ENCODE measurements at places on chromosomes 5 and 9. TPM values are rescaled to one million over a fixed set of nuclear protein-coding genes. Genes with fewer than 3 reads are reported as not detected.

Gene CCDC171
- total RNA-seq, result 2.5 TPM

Gene CDC14B
- total RNA-seq, result 24.7 TPM

Gene LRRC19
- not detected for total RNA-seq

Gene NOTCH1
- 2.5 TPM for total RNA-seq

DNA sequence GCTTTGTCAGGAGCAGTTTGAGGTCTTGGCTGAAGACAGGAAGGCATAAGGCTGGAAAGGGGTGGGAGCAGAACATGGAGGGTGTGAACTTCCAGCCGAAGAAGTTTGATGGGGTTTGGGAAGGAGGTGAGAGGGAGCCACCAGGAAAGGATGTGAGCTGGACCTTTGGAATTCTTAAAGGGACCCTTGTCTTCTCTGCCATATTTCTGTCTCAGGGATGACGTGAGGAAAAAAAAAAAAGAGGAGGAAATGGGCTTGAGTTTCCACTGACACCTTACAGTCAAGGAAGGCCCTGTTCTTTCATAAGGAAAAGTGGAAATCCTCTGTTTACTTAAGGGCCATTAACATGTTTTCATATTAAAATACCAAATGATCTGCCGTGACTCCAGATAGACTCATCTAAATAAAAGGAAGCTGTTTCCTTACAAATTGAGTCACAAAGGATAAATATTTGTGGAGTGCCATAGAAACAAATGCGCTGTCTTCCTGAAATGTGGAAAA, 132.1 kb downstream of the PALM2AKAP2 start:
- H3K4me3 ChIP-seq, result no peak overlapping the region
- H3K36me3 ChIP-seq, result no peaks in the 10 kb centered on the region
- H3K4me1 ChIP-seq, result peaks cover 33% of the 10 kb centered on the region
- DNase-seq, result peak; percentile 93
- peak overlapping the region; percentile 86 for H3K27ac ChIP-seq
- no peaks in the 10 kb centered on the region for H3K27me3 ChIP-seq

Gene GDNF
- total RNA-seq, result 0.18 TPM

DNA sequence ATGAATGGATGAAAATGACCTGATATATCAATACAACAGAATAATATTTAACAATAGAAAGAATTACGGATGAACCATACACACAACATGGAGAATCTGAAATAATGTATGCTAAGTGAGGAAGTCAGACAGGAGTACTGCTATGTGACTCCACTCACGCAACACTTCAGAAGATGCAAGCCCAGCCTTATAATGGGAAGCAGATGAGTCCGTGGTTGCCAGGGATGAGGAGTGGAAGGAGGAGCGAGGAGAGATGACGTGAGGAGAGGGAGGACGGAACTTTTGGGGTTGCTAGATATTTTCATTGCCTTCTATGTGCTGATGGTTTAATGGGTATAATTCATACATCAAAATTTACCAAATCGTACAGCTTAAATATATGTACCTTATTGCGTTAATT, 55.4 kb upstream of the ERCC6L2 start:
- no peak overlapping the region for H3K4me3 ChIP-seq
- no peak overlapping the region for H3K27ac ChIP-seq
- peaks cover 3% of the 10 kb centered on the region for H3K27me3 ChIP-seq
- no peaks in the 10 kb centered on the region for H3K36me3 ChIP-seq

Gene CNOT6
- 10.8 TPM for total RNA-seq

Gene SURF4
- 532 TPM for total RNA-seq

DNA sequence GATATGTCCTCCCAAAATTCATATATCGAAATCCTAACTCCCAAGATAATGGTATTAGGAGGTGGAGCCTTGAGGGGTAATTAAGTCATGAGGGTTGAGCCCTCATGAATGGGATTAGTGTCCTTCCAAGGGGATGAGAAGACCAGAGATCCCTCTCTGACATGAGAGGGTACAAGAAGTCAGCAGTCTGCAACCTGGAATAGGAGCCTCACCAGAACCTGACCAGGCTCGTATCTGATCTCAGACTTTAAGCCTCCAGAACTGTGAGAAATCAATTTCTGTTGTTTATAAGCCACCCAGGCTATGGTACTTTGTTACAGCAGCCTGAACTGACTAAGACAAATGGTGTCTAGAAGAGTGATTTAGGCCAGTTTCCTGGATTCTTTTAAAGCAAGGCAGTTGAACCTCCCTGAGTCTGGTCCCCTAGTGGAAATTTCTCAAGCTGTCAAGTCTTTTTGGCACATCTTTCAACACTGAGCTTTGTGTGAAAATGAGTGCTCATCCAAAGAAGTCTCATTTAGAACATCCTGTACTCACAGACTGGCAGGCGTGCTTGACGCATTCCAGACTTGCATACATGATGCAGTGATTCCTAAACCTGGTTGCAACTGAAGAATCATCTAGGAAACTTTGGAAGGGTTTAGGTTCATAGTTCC, 254.8 kb upstream of the PPP1R2B start:
- H3K27ac ChIP-seq, result no peak overlapping the region
- H3K4me1 ChIP-seq, result no peaks in the 10 kb centered on the region
- no peak overlapping the region for H3K4me3 ChIP-seq
- no peak for DNase-seq
- peaks cover 9% of the 10 kb centered on the region for H3K36me3 ChIP-seq

GRCh38 chr9:137402746-137403145, 20.2 kb downstream of the EXD3 start:
- H3K36me3 ChIP-seq, result no peaks in the 10 kb centered on the region
- H3K4me1 ChIP-seq, result peaks cover 5% of the 10 kb centered on the region
- no peaks in the 10 kb centered on the region for H3K27me3 ChIP-seq
- DNase-seq, result no peak
- no peak overlapping the region for H3K4me3 ChIP-seq
- H3K27ac ChIP-seq, result no peak overlapping the region

DNA sequence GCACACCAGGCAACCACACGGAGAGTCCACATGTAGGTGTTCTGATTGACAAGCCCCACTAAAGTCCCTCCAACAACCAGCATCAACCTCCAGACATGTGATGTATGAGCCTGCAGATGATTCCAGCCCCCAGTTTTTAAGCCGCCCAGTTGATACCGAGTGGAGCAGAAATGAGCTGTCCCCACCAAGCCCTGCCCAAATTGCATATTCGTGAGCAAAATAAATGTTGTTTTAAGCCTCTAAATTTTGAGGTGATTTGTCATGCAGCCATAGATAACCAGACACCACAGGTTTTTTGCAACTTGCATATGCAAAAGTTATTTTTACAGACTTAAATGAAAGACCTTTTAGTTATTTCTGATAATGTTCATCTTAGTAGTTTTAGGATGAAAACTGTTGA, 187.7 kb downstream of the PIK3R1 start:
- no peak overlapping the region for H3K27ac ChIP-seq
- no peaks in the 10 kb centered on the region for H3K36me3 ChIP-seq
- H3K4me3 ChIP-seq, result no peak overlapping the region
- no peaks in the 10 kb centered on the region for H3K27me3 ChIP-seq

- no peaks in the 10 kb centered on the region for H3K27me3 ChIP-seq
- no peak overlapping the region for H3K4me3 ChIP-seq
- no peaks in the 10 kb centered on the region for H3K4me1 ChIP-seq
- DNase-seq, result peak; percentile 77
- H3K27ac ChIP-seq, result no peak overlapping the region
- no peaks in the 10 kb centered on the region for H3K36me3 ChIP-seq
Measured at GRCh38 chr5:148939676-148940075, 113.3 kb downstream of the ADRB2 start.

DNA sequence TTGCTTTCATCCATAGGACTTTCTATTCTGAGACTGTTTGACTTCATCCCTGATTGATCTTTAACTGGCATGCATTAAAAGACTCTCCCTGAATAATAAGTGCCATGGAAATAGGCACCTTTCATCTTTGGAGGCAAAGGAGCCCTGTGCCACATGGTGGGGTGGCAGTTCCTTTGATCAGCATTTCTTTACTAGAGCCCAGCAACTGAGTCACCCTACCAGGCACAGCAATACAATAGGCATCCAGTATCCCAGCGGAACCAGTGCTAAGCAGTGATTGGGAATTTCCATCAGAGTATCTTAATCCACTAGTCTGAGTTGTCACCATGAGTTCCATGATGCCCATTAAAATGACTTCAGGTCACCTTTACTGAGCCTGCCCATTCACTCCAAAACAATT, 476.1 kb upstream of the MPDZ start:
- no peak overlapping the region for H3K27ac ChIP-seq
- H3K36me3 ChIP-seq, result no peaks in the 10 kb centered on the region
- no peak overlapping the region for H3K4me3 ChIP-seq
- H3K4me1 ChIP-seq, result no peaks in the 10 kb centered on the region

GRCh38 chr9:128600099-128600498, 47.7 kb downstream of the SPTAN1 start:
- no peaks in the 10 kb centered on the region for H3K27me3 ChIP-seq
- H3K27ac ChIP-seq, result no peak overlapping the region
- no peak for DNase-seq
- H3K4me3 ChIP-seq, result no peak overlapping the region

DNA sequence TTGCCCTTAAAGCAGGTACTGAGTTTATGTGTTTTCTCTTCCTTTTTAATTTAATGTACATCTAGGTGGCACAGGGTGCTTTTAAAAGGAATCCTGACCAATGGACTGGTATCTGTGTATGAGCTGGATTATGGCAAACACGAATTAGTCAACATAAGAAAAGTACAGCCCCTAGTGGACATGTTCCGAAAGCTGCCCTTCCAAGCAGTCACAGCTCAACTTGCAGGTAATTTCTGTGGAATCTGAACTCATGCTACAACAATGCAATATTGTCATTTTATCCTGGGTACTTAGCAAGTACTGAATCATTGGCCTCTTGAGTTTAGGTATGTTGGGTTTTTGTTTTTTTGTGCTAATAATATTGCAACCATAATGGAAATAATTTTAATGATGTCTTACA, 14.4 kb upstream of the TMOD1 start:
- peaks cover 8% of the 10 kb centered on the region for H3K4me1 ChIP-seq
- H3K27ac ChIP-seq, result no peak overlapping the region
- H3K4me3 ChIP-seq, result no peak overlapping the region
- H3K27me3 ChIP-seq, result no peaks in the 10 kb centered on the region

GRCh38 chr5:135839566-135839965, 5.1 kb downstream of the SLC25A48 start:
- no peak overlapping the region for H3K27ac ChIP-seq
- no peak for DNase-seq
- no peaks in the 10 kb centered on the region for H3K4me1 ChIP-seq
- no peaks in the 10 kb centered on the region for H3K36me3 ChIP-seq

Measured in IMR-90 (cell line).